ENCODE measurements at places on chromosomes 3 and 15. TPM values are rescaled to one million over a fixed set of nuclear protein-coding genes. Genes with fewer than 3 reads are reported as not detected.
A peak's percentile ranks its signal among the peaks of the same experiment; 100 is the strongest.

- DNase-seq = no peak
- H3K4me3 ChIP-seq = no peak overlapping the region
- H3K36me3 ChIP-seq = peaks cover 19% of the 10 kb centered on the region
- H3K27me3 ChIP-seq = no peaks in the 10 kb centered on the region
- peaks cover 32% of the 10 kb centered on the region for H3K4me1 ChIP-seq
These were observed 4.4 kb downstream of the LAMP3 start for GRCh38 chr3:183158113-183158512.

- no peaks in the 10 kb centered on the region for H3K4me1 ChIP-seq
- no peak overlapping the region for H3K4me3 ChIP-seq
- no peak overlapping the region for H3K27ac ChIP-seq
- no peaks in the 10 kb centered on the region for H3K27me3 ChIP-seq
These were observed 299.8 kb upstream of the CNTN4 start for GRCh38 chr3:1798711-1799405.

GRCh38 chr3:60463685-60464084 is 787.6 kb downstream of the FHIT start:
- H3K4me3 ChIP-seq = no peak overlapping the region
- H3K36me3 ChIP-seq = no peaks in the 10 kb centered on the region

GRCh38 chr15:74613953-74614743 is 1.5 kb upstream of the CLK3 start:
- H3K36me3 ChIP-seq = peaks cover 4% of the 10 kb centered on the region
- peak overlapping the region; percentile 45 for H3K27ac ChIP-seq
- peak overlapping the region; percentile 96 for H3K4me3 ChIP-seq
- no peaks in the 10 kb centered on the region for H3K27me3 ChIP-seq

KLF15 gene
- 0.11 TPM for total RNA-seq

GRCh38 chr15:26721232-26721967 is 51.5 kb downstream of the GABRB3 start:
- H3K36me3 ChIP-seq = no peaks in the 10 kb centered on the region
- no peak for DNase-seq
- no peaks in the 10 kb centered on the region for H3K27me3 ChIP-seq
- no peak overlapping the region for H3K4me3 ChIP-seq

SERINC4 gene
- total RNA-seq = 0.14 TPM

DNA sequence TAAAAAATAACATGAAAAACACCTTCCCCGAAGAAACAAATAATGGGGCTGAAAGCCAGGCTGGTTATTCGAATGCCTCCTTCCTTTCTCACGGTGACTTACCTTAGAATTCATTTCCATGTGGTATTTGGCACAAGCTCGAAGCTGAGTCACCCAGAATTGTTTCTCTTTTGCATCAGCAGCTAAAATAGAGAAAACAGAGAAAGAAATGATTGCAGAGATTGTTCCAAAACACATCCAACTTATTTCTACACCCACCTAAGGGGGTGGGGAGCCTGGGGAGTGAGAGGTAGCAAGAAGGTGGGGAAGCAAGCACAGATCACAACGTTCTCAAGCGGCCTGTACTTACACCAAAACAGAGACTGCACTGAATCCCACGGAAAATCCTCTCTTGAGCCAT is 104.7 kb downstream of the OSBPL10 start:
- DNase-seq = no peak
- H3K27me3 ChIP-seq = no peaks in the 10 kb centered on the region
- H3K4me1 ChIP-seq = no peaks in the 10 kb centered on the region

GP9 gene
- not detected for total RNA-seq

DNA sequence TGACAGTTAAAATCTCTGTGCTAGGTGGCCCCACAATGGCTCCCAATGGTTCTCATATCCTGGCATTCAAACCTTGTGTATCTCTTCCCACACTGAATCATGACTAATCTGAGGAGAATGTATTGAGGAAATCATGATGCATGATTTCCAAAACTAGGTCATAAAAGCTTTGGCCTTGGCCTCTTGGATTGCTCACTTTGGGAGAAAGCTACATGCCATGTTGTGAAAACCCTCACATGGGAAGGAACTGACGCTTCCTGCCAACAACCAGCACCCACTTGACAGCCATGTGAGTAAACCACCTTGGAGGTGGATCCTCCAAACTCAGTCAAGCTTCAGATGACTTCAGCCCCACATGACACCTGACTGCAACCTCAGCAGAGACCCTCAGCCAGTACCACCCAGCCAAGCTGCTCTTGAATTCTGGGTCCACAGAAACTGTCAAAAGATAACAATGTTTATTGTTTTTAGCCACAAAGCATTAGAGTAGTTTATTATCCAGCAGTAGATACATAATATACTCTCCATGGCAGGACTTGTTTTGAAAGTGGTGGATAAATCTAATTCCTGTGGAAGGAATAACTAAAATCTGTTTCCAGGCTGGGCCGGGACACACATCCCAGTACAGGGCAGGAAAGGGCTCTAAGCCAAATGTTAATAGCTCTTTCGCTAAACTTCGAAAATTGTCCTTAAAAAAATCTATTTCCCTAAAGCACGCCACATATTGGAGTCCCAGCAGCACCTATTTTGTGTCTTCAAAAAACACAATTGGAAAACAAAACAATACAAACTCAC is 1.0 kb upstream of the ZNF620 start:
- H3K27me3 ChIP-seq = peaks cover 8% of the 10 kb centered on the region
- no peak for DNase-seq
- H3K27ac ChIP-seq = no peak overlapping the region

DAPK2 gene
- 13.4 TPM for total RNA-seq

DNA sequence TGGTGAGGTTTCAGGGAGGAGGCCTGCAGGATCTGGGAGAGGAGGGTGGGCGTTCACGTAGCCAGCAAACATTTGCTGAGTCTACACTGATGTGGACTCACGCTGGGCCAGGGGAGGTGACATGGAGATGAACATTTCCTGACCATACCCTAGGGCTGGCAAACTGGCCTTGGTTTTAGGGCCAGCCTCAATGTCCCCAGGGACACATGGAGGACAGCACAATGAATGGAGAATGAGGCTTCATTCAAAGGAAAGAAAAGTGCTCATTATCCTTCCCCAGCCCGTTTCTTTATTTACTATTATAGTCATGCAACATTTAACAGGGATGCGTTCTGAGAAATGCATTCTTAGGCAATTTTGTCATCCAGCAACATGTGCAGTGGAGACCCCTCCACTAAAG is 26.8 kb downstream of the ACAN start:
- DNase-seq = no peak
- H3K36me3 ChIP-seq = no peaks in the 10 kb centered on the region
- H3K27ac ChIP-seq = no peak overlapping the region
- no peaks in the 10 kb centered on the region for H3K27me3 ChIP-seq
- H3K4me3 ChIP-seq = no peak overlapping the region

DNA sequence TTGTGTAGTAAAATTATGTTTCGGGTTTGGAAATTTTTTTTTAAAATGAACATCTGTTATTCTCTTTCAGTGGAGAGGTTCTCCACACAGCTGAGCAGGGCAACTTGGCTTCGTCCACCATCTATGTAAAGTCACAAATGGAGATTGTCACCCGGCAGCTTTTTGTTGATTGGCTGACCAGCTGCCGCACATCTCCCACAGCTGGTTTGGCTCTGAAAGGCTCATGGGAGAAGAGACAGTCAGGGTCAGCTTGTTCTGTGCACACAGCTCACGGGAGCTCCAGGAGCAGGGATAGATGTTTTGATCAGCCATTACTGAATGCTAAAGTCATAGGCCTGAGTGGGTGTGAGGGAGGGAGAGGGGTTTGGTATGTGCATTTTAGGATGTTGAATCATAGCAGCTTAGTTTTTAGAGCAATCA is 12.9 kb upstream of the CCDC80 start:
- no peak overlapping the region for H3K4me3 ChIP-seq
- H3K36me3 ChIP-seq = peaks cover 4% of the 10 kb centered on the region
- no peak overlapping the region for H3K27ac ChIP-seq
- no peak for DNase-seq

EXD1 gene
- total RNA-seq = not detected

FANCD2OS gene
- total RNA-seq = not detected

DNA sequence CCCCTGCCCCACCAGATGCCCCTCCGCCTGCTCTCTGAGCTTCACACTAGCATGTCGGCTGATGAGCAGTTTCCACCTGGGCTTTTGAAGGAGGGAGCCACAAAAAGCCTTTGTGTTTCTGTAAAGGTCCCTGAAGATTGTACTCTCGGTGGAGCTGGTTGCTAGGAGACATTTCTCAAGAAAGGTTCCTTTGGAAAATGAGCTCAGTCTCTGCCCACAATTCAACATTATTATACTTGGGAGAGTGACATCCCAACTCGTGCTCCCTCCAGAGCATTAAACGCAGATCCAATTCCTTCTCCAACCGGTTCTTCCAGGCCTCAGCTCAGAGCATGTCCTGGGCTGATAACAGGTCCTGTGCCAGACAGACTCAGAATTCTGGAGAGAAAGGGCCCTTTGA is 26.8 kb upstream of the FAM107A start:
- no peak for DNase-seq
- no peaks in the 10 kb centered on the region for H3K36me3 ChIP-seq
- peaks cover 2% of the 10 kb centered on the region for H3K4me1 ChIP-seq
- no peak overlapping the region for H3K4me3 ChIP-seq
- H3K27ac ChIP-seq = no peak overlapping the region

DNA sequence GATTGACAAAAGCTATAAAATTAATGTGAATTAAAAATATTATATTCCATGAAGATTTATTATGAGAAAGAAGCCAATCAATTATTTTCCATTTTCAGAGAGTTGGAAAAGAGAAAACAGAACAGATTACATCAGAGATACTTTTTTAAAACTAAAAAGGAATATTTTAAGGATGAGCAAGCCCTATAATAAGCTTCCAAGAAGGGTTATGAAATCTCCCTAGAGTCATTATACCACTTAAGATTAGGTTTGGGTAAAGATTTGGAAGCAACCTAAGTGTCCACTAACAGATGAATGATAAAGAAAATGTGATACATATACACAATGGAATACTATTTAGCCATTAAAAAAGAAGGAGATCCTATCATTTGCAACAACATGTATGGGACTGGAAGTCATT is 51.6 kb upstream of the FSIP1 start:
- H3K4me3 ChIP-seq = no peak overlapping the region
- no peak overlapping the region for H3K27ac ChIP-seq
- DNase-seq = no peak

DNA sequence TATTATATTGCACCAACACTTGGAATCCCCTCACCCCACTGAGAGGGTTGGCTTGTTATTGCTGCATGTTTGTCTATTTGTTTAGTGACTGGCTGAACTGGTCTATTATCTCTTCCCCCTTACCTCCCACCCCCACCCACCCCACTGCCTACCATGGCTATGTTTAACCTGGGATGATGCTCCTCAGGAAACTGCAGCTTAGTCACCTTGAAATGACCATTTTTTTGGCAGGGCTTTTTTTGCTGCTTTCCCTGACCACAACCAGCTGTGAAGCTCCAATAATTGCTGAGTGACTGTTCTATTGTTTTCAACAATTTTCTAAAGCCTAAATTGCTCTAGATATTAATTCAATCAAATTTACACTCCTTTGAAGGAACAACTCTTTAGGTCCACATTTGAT is 137.9 kb upstream of the CADM2 start:
- no peaks in the 10 kb centered on the region for H3K36me3 ChIP-seq
- no peaks in the 10 kb centered on the region for H3K4me1 ChIP-seq
- no peaks in the 10 kb centered on the region for H3K27me3 ChIP-seq
- DNase-seq = no peak
- no peak overlapping the region for H3K27ac ChIP-seq
- no peak overlapping the region for H3K4me3 ChIP-seq

DNA sequence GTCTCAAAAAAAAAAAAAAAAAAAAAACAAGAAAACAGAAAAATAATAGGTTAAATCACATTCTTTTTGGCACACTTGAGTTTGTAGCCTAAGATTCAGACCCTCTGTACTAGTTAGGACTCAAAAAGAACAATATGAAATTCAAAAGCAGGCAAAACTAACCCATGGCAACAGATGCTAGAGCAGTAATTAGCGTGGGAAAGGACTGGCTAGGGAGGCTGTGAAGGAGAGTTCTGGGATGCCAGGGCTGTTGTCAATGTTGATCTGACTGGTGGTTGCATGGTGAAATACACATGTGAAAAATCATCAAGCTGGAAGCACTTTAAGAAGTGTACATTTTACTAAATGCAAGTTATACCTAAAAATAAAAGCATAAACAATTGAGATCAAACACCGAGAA is 35.6 kb downstream of the KLHL6 start:
- no peak overlapping the region for H3K27ac ChIP-seq
- no peak for DNase-seq
- H3K36me3 ChIP-seq = peaks cover 17% of the 10 kb centered on the region
- peaks cover 33% of the 10 kb centered on the region for H3K4me1 ChIP-seq
- no peak overlapping the region for H3K4me3 ChIP-seq

GRCh38 chr3:179865861-179866505 is 170.8 kb downstream of the PEX5L start:
- no peak for DNase-seq
- H3K27me3 ChIP-seq = peaks cover 5% of the 10 kb centered on the region
- no peaks in the 10 kb centered on the region for H3K36me3 ChIP-seq
- H3K27ac ChIP-seq = no peak overlapping the region

GRCh38 chr3:38980938-38981337 is 70.8 kb downstream of the SCN11A start:
- DNase-seq = no peak
- no peaks in the 10 kb centered on the region for H3K4me1 ChIP-seq
- peaks cover 14% of the 10 kb centered on the region for H3K27me3 ChIP-seq
- H3K4me3 ChIP-seq = no peak overlapping the region

RTP1 gene
- total RNA-seq = not detected

DNA sequence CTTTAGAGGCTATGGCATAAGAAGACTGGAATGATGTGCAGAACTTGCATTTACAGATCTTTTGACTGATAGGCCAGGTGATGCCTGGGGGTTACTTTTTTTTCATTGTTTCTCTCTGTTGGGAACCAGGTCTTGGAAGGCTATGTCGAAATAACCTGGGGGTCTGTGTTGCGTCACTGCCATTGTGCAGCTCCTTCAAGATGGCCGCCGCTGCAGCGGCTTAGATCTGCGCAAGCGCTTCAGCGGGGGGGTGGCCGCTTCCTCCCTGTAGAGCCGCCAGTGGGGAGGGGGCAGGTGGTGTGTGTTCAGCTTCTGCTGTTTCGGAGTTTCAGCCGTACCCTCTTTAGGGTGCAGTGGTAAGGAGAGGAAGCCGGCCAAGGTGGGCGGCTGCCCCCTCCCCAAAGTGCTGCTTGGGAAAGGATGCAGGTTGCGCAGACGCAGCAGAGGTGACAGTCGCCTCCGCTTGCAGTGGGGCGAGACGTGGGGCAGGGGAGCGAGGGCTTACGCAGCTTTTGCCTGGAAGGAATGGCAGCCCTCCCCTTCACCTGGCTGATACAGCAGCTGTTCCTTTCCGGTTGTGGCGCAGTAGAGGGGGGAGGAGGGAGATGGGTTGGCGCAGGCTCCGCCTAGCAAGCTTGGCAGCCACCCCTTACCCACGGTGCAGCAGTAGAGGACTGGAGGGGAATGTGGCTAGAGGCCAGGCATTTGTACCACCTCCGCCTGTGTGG is 1.5 kb downstream of the SNRPN start:
- peaks cover 2% of the 10 kb centered on the region for H3K27me3 ChIP-seq
- peaks cover 5% of the 10 kb centered on the region for H3K4me1 ChIP-seq
- H3K4me3 ChIP-seq = peak overlapping the region; percentile 92
- H3K27ac ChIP-seq = peak overlapping the region; percentile 94
- H3K36me3 ChIP-seq = peaks cover 13% of the 10 kb centered on the region

GRCh38 chr3:129461022-129461421 is 21.0 kb downstream of the IFT122 start:
- no peak overlapping the region for H3K4me3 ChIP-seq
- no peak for DNase-seq
- peaks cover 15% of the 10 kb centered on the region for H3K4me1 ChIP-seq
- peaks cover 4% of the 10 kb centered on the region for H3K36me3 ChIP-seq
- H3K27me3 ChIP-seq = no peaks in the 10 kb centered on the region
- peak overlapping the region; percentile 19 for H3K27ac ChIP-seq

Data from activated naive CD8-positive, alpha-beta T cell treated with anti-CD3 and anti-CD28 coated beads, Interleukin-2, amount 10 ng/mL, durations not matched to agents 7 days and 5 days (primary cell).